ENCODE measurements at places on chromosomes 2 and 18.

DNA sequence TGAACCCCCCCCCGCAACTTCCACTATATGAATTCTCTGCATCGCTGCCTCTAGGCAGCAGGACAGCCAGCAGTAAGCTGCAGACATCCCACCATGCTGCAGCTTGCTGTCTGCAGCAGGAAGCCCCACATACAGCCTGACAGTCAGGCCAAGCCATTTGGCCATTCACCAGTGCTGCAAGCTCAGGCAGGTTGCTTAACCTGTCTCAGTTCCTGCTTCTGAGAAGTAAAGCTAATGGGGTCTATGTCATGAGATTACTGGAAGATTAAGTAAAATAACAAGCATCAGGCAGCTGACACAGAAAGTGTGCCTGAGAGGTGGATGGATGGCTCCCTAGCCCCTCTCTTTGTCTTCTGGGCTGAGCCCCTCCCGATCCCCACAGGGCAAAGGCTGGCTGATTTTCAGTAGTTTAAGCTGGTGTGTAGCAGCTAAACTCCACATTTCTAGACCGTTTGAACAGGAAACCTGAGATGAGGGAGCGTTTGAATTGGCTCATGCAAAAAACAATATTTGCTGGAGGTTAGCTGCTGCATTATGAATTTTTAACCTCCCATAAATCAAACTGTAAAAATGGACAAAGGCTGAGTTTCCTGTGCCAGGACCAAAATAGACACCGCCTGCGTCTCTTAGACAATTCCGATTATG is 193.8 kb upstream of the ARL4C start:
- no peak for DNase-seq

GRCh38 chr2:144268036-144268678 is 251.8 kb downstream of the ZEB2 start:
- no peak for DNase-seq

- no peak for DNase-seq
Measured at GRCh38 chr2:160114020-160114419, 51.6 kb upstream of the PLA2R1 start.

GRCh38 chr2:137435162-137435561 is 529.1 kb upstream of the HNMT start:
- DNase-seq, result no peak

- no peak for DNase-seq
Measured at GRCh38 chr2:229463841-229464346, 192.8 kb upstream of the PID1 start.

DNA sequence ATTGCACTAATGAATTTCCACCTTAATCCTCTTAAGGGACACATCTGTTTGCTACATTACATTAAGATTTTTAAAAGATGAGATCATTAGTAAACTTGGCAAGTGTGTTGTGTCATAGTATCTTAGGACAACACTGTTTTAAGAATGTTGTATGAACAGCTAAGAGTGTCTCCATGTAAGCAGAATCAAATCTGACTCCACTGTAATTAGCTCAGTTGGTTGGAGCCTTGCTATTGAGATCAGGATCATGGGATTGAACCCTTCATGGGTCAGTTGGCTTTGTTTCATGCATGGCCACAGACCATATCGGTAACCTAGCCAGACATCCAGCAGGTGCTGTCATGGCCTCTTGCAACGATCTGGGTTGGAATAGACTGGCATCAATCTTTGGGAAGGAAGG is 5.2 kb downstream of the FHOD3 start:
- DNase-seq, result no peak
